LNCaP clone FGC (cell line): ENCODE measurements at places on chromosomes 7 and 10.
A peak's percentile ranks its signal among the peaks of the same experiment; 100 is the strongest.

GRCh38 chr10:71093531-71093930, 118.8 kb upstream of the UNC5B start:
- DNase-seq = no peak

- DNase-seq = peak; percentile 83
Observed at GRCh38 chr7:105648561-105649401, 67.5 kb upstream of the EFCAB10 start.

- no peak for DNase-seq
Observed at GRCh38 chr10:45443101-45444009, 69.3 kb downstream of the ALOX5 start.

GRCh38 chr10:13567030-13567429, 19.7 kb upstream of the PRPF18 start:
- DNase-seq = no peak

- DNase-seq = no peak
Observed at GRCh38 chr7:91691865-91692264, 188.6 kb downstream of the MTERF1 start.

DNA sequence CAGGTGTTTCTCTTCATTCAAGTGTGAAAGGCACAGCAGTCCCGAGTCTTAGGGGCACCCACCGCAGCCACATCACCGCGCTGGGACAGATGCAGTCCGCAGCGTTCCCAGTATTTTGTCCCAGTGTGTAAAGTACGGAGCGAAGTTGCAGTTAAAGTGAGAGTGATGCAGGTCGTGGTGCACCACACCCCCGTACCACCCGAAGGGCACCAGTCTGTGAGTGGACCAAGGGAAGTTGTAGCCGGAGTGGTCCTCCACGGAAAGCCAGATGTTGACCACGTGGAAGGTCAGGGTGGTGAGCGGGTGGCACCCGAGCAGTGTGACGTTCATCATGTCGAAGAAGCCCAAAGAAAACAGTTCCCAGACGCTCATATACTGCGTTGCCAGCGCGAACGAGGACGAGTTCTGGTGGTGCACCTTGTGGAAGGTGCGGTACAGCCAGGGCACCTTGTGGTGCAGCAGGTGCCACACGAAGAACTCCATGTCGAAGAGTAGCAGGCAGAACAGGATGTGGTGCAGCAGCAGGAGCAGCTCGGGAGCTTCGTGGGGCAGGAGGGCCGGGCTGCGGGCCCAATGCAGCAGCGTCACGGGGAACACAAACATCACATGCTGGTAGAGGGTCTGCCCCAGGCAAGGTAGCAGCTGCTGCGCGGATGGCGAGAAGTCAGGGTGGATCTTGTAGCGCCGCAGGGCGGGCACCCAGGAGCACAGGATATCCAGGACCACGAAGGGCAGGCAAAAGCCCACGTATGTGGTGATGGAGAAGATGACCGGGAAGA, 526 bp downstream of the CH25H start:
- DNase-seq = no peak

DNA sequence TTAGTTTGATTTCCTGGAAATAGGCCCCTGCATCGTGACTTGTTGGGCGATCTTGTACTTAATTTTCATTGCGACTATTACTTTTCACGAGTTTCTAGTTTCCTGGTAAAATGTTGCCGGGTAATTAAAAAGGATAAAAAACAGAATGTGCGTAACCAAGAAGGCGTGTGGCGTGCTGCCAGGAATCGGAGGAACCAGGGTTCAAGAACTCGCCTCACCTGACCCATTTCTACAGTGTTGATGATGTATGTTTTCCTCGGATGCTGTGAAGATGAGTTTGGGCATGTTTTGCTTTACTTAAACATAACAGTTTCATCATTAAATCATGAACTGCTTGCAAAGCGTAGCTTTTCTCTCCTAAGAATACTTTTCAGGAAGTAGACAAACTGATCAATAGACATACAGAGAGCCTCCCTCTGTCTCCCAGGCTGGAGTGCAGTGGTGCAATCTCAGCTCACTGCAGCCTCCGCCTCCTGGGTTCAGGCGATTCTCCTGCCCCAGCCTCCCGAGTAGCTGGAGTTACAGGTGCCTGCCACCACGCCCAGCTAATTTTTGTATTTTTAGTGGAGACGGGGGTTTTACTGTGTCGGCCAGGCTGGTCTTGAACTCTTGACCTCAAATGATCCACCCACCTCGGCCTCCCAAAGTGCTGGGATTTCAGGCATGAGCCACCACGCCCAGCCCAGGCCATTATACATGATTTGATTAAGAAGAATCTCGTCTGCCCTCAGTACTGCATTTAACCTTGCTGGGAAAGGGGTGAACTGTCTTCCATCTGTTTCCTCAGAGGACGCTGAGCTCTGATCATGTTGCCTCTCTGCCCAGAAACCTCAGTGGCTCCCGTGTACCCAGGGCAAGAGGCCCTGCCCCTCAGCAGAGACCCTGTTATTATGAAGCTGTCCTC, 9.1 kb downstream of the FOXK1 start:
- DNase-seq = no peak

- DNase-seq = no peak
Observed at GRCh38 chr10:19659920-19660655, 156.1 kb upstream of the PLXDC2 start.

GRCh38 chr7:36279200-36279925, 110.3 kb upstream of the ANLN start:
- no peak for DNase-seq

DNA sequence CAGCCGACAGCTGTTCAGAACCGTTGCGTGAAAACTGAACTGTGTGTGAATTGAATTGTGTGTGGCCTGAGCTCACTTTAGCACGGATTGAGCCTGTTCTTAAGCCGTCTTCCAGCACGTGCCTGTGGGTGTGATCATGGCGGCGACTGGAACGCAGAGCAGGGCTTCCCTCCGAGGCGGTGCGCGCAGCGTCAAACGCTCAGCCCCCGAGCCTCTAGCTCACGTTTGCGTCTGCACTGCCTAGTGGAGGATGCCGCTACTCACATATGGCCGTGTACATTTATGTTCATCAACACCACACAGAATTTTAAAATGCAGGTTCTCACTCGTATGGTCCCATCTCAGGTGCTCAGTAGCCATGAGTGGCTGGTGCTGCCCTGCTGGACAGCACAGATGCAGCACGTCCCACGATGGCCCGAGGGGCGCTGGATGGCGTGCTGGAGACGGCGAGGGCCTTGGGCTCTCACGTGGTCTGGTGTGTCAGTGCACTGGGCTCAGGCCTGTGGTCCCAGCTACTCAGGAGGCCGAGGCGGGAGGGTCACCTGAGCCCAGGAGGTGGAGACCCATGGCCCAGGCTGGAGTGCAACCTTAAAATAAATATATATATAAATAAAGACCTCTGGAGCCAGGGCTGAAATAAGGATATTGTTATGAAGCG, 22.0 kb downstream of the SUN1 start:
- DNase-seq = no peak

- no peak for DNase-seq
Observed at GRCh38 chr10:46523962-46524471, 32.4 kb downstream of the GPRIN2 start.

- DNase-seq = no peak
Observed at GRCh38 chr10:6841761-6842160, 261.7 kb upstream of the PRKCQ start.

DNA sequence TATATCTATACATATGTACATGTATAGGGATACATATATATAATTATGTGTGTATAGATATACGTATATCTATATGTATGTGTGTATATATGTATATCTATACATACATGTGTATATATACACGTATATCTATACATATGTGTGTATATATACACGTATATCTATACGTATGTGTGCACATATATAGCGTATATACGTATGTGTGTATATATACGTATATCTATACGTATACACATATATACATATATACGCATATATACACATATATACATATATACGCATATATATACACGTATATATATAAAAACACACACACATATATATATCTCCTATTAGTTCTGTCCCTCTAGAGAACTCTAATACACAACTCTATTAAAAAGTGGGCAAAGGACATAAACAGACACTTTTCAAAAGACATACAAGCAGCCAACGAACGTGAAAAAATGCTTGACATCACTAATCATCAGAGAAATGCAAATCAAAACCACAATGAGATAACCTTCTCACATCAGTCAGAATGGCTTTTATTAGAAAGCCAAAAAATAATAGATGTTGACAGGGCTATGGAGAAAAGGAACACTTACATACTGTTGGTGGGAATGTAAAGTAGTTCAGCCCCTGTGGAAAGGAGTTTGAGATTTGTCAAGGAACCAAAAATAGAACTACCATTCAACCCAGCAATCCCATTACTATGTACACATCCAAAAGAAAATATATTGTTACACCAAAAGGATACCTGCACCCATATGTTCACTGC, 22.0 kb upstream of the TMEM120A start:
- no peak for DNase-seq
